Lung microvascular endothelial cell (primary cell): ENCODE measurements at places on chromosomes 12 and 14. TPM values are rescaled to one million over a fixed set of nuclear protein-coding genes. Genes with fewer than 3 reads are reported as not detected.

GRCh38 chr14:68598621-68599447, 194.0 kb downstream of the ZFP36L1 start:
- peak; percentile 36 for DNase-seq

- DNase-seq, result no peak
Observed at GRCh38 chr12:119195256-119195655, 16.5 kb downstream of the HSPB8 start.

Gene BCL2L14
- total RNA-seq, result not detected in 2 replicates

Gene KRT77
- not detected in 2 replicates for total RNA-seq
